HepG2 (cell line): ENCODE measurements at places on chromosomes 1 and 21.
A peak's percentile ranks its signal among the peaks of the same experiment; 100 is the strongest.

- no peaks in the 10 kb centered on the region for H3K27me3 ChIP-seq
- H3K4me1 ChIP-seq = no peaks in the 10 kb centered on the region
- H3K36me3 ChIP-seq = peaks cover 36% of the 10 kb centered on the region
- DNase-seq = no peak
Measured at GRCh38 chr1:12272770-12273169, 42.9 kb downstream of the VPS13D start.

GRCh38 chr1:69585666-69586065, 17.9 kb downstream of the LRRC7 start:
- H3K27ac ChIP-seq = no peak overlapping the region
- H3K4me3 ChIP-seq = no peak overlapping the region
- no peaks in the 10 kb centered on the region for H3K36me3 ChIP-seq
- H3K4me1 ChIP-seq = no peaks in the 10 kb centered on the region

- H3K27ac ChIP-seq = no peak overlapping the region
- H3K27me3 ChIP-seq = no peaks in the 10 kb centered on the region
- no peak overlapping the region for H3K4me3 ChIP-seq
- peak; percentile 43 for DNase-seq
Measured at GRCh38 chr1:237799762-237800474, 90.8 kb downstream of the ZP4 start.

DNA sequence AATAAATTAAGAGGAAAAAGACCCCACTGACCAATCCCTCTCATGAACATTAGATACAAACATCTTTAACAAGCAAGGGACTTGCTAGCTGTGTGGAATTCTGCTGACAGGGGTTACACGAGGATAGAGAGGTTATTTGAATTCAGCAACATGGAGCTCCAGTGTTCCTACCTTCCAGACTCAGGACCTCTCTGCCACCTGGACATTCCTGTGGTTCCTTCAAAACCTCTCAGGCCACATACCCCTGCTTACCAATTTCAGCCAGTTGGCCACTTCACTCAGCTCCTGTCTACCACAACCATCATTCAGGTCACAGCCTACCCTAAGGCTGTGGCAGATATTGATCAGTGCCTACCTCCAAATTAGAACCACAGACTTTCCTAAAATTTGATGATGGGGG, 147.5 kb downstream of the RRAGC start:
- H3K4me1 ChIP-seq = no peaks in the 10 kb centered on the region
- no peak overlapping the region for H3K27ac ChIP-seq
- no peaks in the 10 kb centered on the region for H3K27me3 ChIP-seq
- no peaks in the 10 kb centered on the region for H3K36me3 ChIP-seq
- no peak for DNase-seq

- H3K27ac ChIP-seq = no peak overlapping the region
- no peak overlapping the region for H3K4me3 ChIP-seq
- no peaks in the 10 kb centered on the region for H3K36me3 ChIP-seq
Measured at GRCh38 chr1:2459757-2460156, 16.3 kb upstream of the PLCH2 start.

DNA sequence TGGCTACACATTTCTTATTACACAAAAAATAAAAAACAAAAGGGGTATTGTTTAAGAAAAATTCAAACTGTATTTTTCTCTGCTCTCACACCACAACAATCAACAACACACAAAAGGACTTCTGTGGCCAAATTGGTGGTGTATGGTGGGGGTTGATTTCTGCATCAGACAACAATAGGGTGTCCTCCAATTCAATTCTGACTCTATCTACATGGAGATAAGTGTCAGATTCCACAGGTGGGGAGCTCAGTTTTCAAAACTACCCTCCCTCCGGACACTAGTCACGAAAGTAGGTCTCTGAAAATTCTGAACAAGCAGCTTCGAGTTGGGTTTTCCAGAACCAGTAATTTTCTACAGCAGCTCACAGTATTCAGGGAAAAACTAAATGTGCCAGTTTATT, 744.9 kb upstream of the NCAM2 start:
- no peaks in the 10 kb centered on the region for H3K36me3 ChIP-seq
- no peak overlapping the region for H3K4me3 ChIP-seq
- no peak for DNase-seq
- H3K27ac ChIP-seq = no peak overlapping the region
- H3K27me3 ChIP-seq = no peaks in the 10 kb centered on the region
- no peaks in the 10 kb centered on the region for H3K4me1 ChIP-seq

GRCh38 chr1:29756498-29756897, 520.2 kb downstream of the PTPRU start:
- no peaks in the 10 kb centered on the region for H3K36me3 ChIP-seq
- no peak overlapping the region for H3K4me3 ChIP-seq
- no peaks in the 10 kb centered on the region for H3K4me1 ChIP-seq
- no peak for DNase-seq

- no peaks in the 10 kb centered on the region for H3K36me3 ChIP-seq
- H3K4me1 ChIP-seq = no peaks in the 10 kb centered on the region
- no peak for DNase-seq
- no peak overlapping the region for H3K27ac ChIP-seq
Measured at GRCh38 chr1:226711976-226712741, 26.9 kb downstream of the ITPKB start.

GRCh38 chr1:245915406-245915805, 591.7 kb downstream of the SMYD3 start:
- no peak overlapping the region for H3K27ac ChIP-seq
- H3K4me1 ChIP-seq = peaks cover 6% of the 10 kb centered on the region; the same call in 1 of the 2 replicates
- 0 out of 3 replicates have a peak, but pooled peaks cover 3% of the 10 kb centered on the region for H3K36me3 ChIP-seq
- DNase-seq = no peak
- no peak overlapping the region for H3K4me3 ChIP-seq

DNA sequence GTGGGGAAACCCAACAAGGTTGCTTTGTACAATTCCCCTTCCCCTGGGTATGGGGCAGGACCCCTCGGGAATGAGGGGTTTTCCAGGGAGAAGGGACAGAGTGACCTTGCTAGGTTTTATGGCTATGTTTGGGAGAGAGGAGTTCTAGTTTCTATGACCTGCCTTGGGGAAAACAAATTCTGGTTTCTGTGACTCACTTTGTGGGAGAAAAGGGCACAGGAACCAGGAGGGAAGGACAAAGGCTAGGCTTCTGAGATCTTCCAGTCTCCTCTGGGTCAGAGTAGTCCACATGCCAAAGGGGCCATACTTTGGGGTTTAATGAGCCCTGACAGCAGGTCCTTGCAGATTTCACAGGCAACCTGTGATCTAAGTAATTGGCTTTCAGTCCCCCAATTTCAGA, 5.5 kb upstream of the PTGER3 start:
- H3K4me1 ChIP-seq = peaks cover 1% of the 10 kb centered on the region; the same call in 1 of the 2 replicates
- no peak for DNase-seq
- H3K27me3 ChIP-seq = no peaks in the 10 kb centered on the region
- no peak overlapping the region for H3K4me3 ChIP-seq
- H3K27ac ChIP-seq = no peak overlapping the region

DNA sequence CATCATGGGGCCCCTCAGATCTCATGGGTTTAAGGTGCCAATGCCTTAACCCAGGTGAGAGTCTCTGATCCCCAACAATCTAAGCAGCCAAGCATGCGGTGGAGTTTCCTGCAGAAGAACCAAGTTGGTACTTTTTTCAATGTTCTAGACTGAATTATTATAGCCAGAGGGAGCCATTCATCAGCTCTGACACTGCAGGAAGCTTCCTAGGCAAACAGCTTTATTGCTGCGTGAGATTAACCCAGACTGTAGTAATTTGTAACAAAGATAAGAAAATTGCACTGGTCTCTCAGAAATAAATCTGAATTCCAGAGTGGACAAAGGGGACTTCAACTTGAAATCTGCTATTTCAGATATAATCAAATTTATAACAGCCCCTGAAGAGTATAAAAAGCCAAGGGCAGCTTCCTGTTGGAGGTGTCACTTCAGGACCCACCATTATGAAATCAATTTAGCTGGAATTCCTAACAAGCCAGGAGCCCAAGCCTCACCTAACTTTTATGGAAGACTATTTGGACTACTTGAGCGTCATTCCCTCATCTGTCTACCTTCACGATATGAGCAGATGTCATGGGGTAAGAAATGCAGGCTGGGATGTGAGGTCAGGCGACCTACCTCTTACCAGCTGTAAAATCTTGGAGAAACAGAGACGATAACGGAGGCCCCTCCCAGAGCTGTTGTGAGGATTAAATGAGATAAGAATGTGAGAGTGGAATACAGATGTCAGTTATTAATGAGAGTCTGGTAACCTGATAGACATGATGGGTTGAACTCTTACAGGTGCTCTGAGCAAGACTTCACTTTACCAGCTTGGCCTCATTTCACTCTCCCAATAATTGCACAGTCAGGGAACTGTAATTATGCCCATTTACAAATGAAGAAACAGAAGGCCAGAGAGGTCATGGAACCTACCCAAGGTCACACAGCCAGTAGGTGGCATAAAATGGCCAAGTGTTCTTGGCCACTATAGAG, 135.1 kb downstream of the RRAGC start:
- H3K4me1 ChIP-seq = no peaks in the 10 kb centered on the region
- no peaks in the 10 kb centered on the region for H3K36me3 ChIP-seq
- no peak overlapping the region for H3K27ac ChIP-seq
- H3K4me3 ChIP-seq = no peak overlapping the region
- 0 out of 3 replicates have a peak, but pooled peaks cover 2% of the 10 kb centered on the region for H3K27me3 ChIP-seq

- H3K27ac ChIP-seq = no peak overlapping the region
- H3K36me3 ChIP-seq = no peaks in the 10 kb centered on the region
- no peak for DNase-seq
- H3K4me3 ChIP-seq = no peak overlapping the region
- peaks cover 4% of the 10 kb centered on the region; the same call in 1 of the 2 replicates for H3K27me3 ChIP-seq
Measured at GRCh38 chr1:18360251-18360650, 120.5 kb upstream of the KLHDC7A start.

DNA sequence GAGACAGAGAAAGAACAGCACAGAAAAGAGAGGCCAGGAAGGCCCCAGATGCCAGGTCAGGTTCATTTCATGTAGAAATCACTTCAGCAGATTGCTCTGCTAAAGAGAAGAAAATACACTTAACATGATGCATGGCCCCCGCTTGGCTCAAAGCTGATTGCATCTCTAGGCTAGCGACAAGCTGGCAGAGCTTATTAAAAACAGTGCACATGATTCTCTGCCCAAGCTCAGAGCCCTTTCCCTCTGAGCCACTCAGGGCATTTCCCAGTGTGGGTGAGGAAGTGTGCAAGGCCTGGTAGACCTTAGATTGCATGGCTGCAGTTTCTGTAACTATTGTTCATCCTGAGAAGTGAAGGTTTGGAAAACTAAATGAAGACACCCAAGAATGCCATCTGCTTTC, 3.3 kb upstream of the CAPN9 start:
- no peak overlapping the region for H3K4me3 ChIP-seq
- H3K36me3 ChIP-seq = no peaks in the 10 kb centered on the region
- H3K4me1 ChIP-seq = peaks cover 67% of the 10 kb centered on the region
- H3K27ac ChIP-seq = no peak overlapping the region
- DNase-seq = no peak
